ENCODE measurements at places on chromosomes 3 and 15.

DNA sequence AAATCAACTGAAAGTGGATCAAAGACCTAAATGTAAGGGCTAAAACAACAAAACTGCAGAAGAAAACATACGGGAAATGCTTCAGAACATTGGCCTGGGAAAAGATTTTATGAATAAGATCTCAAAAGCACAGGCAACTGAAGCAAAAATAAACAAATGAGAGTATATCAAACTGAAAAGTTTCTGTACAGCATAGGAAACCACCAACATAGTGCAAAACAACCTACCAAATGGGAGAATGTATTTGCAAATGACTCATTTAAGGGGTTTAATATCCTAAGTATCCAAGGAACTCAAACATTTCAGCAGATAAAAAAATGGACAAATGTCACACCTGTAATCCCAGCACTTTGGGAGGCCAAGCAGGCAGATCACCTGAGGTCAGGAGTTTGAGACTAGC lies 489.1 kb downstream of the ROBO1 start:
- DNase-seq = no peak

- no peak for DNase-seq
These were observed 71.5 kb downstream of the TRPC1 start for GRCh38 chr3:142795332-142795731.

- DNase-seq = no peak
These were observed 21.4 kb downstream of the CBLB start for GRCh38 chr3:105847452-105847851.

- no peak for DNase-seq
These were observed 23.7 kb downstream of the FAM98B start for GRCh38 chr15:38477637-38478036.

GRCh38 chr15:41790756-41791546 lies 16.7 kb downstream of the MAPKBP1 start:
- no peak for DNase-seq

GRCh38 chr3:100538339-100538706 lies 45.9 kb downstream of the TMEM45A start:
- DNase-seq = no peak

- DNase-seq = peak; percentile 45
These were observed 17.8 kb downstream of the SPATA12 start for GRCh38 chr3:57078344-57078634.

- no peak for DNase-seq
These were observed 46.1 kb downstream of the FNDC3B start for GRCh38 chr3:172085557-172085895.

DNA sequence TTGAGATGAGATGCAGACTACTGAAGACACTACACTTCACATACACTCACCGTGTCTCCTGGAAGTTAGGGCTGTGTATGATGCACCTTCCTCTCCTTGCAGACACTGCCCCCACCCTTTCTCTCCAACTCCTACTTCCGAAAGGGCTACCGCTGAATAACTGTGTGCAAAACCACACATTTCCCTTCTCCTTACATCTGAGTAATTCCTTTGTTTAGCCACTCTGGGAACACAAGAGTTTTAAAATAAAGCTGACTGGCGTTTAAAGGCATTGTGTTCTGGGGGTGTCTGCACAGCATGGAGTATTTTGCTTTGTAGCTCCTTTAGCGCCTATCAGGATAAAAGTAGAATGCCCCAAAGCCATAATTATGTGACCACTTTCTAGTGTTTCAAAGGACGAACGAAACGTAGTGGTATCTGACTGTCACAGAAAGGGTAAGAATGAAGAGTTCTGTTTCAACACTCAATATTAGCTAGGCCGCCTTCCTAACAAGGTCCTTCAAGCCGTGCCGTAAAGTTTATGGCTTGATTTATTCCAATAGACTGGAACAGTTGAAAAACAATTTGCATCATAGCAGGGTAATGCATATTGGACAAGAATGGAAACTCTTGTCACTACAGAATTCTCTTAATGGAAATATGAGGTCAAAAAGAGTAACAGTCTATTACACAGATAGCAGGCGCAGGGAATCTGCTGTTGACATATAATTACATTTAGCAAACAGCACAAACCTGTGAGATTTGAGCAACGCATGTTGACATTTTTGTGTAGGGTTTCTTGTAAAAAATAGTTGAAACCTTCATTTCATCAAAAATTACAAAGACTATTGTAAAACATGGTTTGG lies 619.9 kb downstream of the FOXP1 start:
- no peak for DNase-seq

GRCh38 chr15:42035435-42035761 lies 14.6 kb upstream of the PLA2G4E start:
- DNase-seq = no peak

DNA sequence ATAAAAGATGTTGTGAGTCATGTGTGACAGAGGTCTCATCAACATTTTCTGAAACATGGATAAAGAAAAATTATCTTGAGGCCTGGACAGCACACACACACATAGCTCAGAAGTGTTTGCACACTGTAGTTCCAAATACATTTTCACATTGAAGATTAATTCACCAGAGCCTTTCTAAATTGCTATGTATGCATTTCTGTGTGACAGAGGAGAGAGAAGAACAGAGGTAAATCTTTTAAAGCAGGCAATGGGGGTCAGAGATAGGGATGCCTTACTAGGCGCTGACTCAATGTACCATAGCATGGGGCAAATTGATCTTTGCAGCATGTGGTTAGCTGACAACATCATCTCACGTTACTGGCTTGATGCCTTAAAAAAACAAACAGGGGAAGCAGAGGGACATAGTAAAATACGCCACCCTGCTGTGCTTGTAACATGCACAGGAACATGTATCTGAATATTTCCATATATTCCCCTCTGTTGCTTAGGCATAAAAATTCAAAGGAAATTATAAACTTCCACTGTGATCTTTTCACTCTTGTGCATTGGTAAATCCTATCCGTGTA lies 7.7 kb downstream of the POU1F1 start:
- DNase-seq = no peak

DNA sequence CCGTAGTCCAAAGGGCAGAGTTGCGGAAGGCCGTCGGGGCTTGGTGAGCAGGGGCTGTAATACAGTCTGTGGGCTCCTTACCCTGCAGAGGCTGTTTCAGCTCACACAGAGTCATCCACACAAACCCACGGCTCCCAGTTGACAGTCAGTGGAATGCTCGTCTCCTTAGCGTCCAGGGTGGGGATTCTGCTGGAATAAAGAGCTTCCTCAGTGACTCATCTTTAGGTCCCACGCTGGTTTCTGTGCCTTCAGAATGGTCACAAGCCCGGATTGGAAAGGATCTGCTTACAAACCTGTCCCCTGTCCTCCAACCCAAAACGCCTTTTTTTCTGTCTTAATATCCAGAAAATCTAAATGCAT lies 201.3 kb upstream of the TPM1 start:
- DNase-seq = no peak

- no peak for DNase-seq
These were observed 206.7 kb upstream of the PROK2 start for GRCh38 chr3:71991681-71992080.

DNA sequence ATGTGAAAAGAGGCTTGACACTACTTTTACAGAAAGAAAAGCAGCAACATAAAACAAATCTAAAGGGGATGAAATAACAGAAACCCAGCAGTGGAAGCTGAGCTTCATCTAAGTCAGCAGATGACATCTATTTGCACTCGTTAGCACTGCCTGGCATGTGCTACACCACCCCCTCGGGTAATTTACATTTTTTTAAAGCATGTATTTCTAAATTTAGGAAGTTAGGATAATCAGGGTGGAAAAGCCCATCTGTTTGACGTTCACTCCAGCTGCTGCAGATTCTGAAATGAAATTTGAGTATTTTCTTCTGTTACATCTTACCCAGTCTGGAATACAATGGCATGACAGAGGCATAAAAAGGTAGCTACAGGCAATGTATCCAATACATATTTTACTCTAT lies 20.7 kb downstream of the IGSF11 start:
- no peak for DNase-seq

DNA sequence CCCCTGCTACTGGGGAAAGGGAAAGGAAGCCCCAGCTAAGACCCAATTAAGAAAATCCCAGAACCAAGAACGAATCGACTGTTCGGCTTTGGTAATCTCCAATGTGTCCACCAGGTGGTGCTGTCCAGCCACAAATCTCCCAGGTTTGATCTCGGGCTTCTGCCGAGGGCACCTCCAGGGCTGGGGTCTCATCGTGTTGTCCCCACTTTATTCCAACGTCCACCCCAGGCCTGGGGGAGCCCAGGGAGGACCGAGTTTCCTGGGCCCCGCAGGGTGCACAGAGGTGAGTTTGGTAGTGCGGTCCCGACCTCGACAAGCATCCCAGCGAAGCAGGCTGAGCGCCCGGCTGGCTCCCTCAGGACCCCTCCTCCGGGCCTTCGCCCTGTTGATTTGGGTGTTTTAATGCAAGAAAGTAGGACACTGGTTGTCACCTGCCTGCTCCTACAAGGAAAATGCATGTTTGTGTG lies 185.1 kb downstream of the GOLGA6L6 start:
- DNase-seq = no peak

Data from SHP77 (cell line).